Renal cortex interstitium (tissue), 15 donors: ENCODE measurements at places on chromosomes 5 and 9. TPM values are rescaled to one million over a fixed set of nuclear protein-coding genes. Genes with fewer than 3 reads are reported as not detected.

The LCP2 gene
- 3.3 TPM for polyA plus RNA-seq

The SLCO6A1 gene
- not detected for polyA plus RNA-seq

The SLC6A7 gene
- polyA plus RNA-seq, result 0.17 TPM

The INSL6 gene
- polyA plus RNA-seq, result 1.1 TPM

The ENTREP1 gene
- 2.4 TPM for polyA plus RNA-seq

The CDKN2A gene
- not detected for polyA plus RNA-seq

The GOLGA2 gene
- 115 TPM for polyA plus RNA-seq

The PCDHGA11 gene
- polyA plus RNA-seq, result 3.9 TPM

GRCh38 chr5:149288436-149288835 is 16.8 kb downstream of the AFAP1L1 start:
- DNase-seq, result no peak

DNA sequence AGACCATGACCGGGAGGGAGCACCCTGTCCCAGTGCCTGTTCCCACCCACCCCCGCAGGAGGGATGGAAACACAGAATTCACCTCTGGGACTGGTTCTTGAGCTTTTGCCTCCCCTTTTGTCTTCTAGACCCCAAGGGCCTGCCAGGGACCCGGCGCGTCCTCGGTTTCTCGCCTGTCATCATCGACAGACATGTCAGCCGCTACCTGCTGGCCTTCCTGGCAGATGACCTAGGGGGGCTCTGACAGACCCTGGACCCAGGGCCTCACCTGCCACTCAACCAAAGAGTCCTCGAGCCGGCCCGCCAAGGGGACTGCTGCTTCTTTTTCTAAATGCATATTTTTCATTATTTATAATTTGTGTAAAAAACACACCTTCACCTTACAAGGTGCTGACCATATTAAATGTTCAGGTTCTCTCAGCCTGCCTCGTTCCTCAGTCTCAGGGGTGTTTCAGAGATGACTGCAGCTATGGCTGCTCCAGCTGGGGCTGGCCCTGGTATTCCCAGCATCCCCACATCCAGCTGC is 16.9 kb downstream of the CARD19 start:
- no peak for DNase-seq

- DNase-seq, result no peak
Observed at GRCh38 chr5:74184649-74185048, 455.9 kb downstream of the ENC1 start.

DNA sequence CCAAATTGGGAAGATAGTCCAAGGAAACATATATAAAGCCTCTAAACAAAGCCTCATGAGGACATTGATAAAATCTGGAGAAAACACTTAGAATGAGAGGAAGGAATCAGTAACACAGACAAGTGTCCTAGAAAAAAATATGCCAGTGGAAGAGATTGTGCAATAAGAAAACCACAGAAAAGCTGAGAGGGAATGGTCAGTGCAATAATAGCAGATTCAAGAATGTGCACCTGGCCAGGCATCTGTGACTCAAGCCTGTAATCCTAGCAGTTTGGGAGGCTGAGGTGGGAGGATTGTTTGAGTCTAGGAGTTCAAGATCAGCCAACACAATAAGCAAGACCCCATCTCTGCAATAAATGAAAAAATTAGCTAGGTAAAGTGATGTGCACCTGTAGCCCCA is 691.2 kb upstream of the CDH6 start:
- no peak for DNase-seq

GRCh38 chr5:125125031-125125823 is 378.8 kb upstream of the ZNF608 start:
- DNase-seq, result no peak

- DNase-seq, result no peak
Observed at GRCh38 chr5:90921418-90921973, 362.9 kb downstream of the ADGRV1 start.

GRCh38 chr5:141840280-141840812 is 37.9 kb downstream of the PCDH1 start:
- DNase-seq, result no peak

DNA sequence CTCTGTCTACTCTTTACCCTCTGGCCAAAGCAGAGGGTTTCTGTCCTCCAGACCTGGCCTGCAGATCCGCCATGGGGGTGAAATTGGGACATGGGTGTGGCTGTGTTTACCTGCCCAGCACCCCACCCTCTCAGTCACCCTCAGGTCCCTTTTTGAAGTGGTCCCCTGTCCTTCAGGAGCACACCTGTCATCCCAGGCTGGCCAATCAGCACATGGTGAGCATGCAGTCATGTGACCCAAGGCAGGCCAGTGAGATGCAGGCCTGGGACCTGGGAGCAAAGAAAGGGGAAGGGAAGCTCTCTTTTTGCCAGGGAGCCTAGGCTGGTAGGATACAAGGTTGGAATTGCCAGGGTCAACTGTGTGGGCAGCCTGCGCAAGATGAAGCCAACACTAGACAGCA is 28.3 kb upstream of the IER5L start:
- no peak for DNase-seq

DNA sequence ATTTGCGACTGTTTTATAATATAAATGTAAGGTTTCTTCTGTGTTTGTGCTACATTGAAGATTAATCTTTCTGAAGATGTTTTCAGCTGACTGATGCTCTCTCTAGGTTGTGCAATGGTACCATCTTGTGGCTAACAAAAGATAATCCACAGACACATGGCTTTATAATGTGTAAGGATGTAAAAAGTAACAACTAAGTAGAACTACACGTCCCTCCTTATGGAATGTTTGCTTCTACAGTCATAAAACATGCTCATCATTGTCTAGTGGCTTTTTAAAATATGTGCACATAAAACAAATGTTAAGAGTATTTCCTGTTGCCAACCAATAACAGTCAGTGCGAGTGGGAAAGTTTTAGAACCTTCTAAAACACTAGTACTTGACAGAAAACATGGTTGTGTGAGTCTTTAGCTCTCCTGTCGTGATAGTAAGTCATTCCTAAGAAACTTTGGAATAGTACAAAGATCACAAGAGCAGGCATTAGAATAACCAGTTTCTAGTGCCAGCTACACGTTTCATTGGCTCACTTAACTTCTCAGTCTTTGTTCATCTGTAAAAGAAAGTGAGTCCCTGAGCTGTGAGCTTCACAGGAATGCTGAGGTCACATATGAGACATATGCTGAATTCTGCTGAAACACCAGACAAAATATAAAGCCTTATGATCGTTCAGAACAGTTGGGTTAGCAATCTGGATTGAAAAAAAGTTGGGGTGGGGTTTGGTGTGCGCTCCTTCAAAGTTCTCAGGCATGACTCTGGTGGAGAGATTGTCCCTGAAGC is 75.7 kb upstream of the GLIS3 start:
- DNase-seq, result no peak

DNA sequence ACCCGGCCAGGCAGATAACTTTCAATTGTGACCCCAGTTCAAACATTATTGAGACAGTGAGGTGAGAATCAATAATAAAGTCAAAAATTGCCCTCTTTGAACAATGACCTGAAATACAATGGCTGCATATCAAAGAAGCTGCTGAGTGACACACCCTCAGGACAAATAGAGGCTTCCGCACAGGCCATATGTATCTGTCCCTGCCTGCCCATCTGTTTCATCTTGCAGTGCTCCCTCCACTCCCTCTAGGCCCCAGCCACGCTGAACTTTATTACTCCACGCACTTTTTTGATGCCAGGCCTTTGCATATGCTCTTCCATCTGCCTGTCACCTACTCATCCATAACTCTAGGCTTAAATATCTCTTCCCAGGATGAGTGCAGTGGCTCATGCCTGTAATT is 15.9 kb upstream of the PFDN1 start:
- no peak for DNase-seq
